Kidney (tissue), 22 donors: ENCODE measurements at places on chromosomes 7 and 10.
A peak's percentile ranks its signal among the peaks of the same experiment; 100 is the strongest.

- no peak for DNase-seq
These were observed 66.0 kb downstream of the VPS50 start for GRCh38 chr7:93298206-93298605.

DNA sequence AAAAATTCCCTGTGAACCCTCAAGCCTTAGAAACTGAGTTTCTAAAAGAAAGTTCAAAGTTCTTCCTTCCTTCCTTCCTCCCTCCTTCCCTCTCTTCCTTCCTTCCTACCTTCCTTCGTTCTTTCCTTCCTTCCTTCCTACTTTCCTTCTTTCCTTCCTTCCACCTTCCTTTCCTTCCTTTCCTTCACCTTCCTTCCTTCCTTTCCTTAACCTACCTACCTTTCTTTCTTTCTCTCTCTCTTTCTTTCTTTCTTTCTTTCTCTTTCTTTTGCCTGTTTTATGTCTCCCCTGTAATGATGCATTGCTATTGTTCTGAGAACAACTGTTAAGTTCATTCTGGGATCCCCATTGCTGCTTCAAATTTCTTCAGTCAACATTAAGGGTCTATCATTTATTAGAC lies 551.1 kb downstream of the TFEC start:
- no peak for DNase-seq

DNA sequence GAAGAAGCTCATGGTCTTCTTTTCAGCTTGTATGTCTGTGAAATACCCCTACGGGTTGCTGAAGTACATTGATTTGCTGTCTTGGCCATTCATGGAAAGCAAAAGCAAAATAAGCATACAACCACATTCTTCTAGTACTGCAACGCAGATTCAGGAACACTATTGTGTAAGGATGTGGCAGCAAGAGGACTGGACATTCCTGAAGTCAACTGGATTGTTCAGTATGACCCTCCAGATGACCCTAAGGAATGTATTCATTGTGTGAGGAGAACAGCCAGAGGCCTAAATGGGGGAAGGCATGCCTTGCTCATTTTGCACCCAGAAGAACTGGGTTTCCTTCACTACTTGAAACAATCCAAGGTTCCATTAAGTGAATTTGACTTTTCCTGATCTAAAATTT lies 133.4 kb upstream of the ANKRD1 start:
- no peak for DNase-seq

- DNase-seq: peak; percentile 80
These were observed 515 bp downstream of the GSDME start for GRCh38 chr7:24756545-24757352.

DNA sequence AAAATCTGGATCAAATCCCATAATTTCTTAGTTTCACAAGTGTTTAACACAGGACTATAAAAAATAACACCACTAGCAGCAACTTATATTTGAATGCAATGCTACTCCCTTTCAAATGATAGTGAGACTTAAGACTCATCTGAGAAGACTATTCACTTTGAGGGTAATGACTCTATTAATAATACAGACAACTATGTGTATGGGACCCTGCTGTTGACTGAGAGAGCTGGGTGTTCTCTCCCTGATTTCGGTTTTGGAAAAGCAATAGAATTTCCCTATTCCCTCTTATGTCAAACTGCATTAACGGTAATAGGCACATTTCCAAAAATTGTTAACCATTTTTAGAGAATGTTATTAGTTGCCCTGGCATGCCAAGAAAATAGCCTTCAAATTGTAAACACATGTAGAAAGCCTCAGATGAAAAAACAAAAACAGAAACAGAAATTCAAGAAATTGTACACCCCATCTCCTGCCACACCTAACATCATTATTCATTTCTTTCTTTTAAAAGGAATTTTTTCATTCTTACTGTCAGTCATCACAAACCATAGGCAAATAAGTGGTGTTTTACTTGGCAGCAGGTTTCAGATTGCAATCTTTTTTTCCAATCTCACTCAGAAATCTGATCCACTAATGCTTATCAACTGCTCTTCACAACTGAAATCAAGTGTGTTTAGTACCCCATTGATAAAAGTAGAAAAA lies 153.7 kb downstream of the TFPI2 start:
- DNase-seq: no peak
